NCI-H1436 (cell line): ENCODE measurements at places on chromosomes 12 and 14.

DNA sequence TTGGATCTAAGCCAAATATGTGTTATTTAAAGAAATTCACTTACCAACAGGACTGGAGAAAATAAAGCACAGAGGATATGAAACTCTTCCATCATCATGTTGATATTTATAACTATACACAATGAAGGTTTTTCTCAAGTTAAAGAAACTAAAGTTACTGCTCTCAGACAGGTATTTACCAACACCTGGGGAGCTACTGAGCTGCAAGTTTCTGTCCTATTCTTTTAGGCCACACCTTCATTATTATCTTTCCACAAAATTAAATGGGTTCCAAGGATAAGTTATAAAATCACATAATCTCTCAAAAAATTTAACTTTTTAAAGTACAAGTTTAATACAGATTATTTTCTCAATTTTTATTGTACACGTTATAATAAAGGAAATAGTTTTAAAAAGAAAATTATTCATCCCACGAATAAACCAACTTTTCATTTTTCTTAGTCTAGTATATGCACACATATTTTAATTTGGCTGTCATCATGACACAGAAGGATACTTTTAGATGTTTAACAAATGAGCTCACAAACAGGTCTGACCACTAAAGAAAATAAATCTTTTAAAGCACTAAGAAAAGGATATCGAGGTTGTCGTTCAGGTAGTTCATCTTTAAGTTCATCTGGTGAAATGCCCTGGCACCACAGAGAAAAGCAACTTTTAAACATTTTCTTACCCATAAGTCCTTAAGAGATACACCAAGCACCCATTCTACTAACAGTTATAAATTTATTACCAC is 7.8 kb downstream of the GMFB start:
- no peak for DNase-seq

DNA sequence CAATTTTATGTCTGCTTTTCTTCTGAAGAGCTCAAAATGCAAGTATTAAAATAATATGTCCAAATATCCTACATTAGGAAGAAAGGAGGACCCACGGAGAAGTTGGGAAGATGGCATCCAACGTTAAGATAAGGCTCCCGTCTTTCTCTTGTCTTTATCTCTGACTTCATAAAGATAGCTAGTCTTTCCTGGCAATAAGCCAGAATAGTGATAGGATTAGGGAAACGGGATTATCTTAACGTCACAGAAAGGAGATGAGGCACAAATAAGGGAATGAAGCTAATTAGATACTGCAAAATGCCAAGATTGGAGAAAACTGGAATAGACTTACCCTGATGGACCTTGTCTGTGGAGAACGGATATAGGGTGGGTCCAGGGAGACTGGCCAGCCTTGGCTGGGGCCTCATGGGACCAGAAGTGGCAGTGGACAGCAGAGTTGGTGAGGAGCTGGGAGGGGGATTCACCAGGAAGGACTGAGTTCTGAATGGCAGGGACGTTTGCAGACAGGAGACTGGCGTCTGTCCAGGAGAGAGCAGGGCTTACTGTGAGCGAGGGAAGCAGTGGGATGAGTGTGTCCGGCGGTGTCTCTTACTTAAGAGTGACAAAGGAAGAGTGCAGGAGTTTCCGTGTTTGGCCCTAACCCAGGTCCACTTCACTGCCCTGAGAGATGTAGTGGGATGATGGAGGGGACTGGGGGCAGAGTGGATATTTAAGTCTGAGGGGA is 119.9 kb downstream of the CACNA1C start:
- DNase-seq: no peak

DNA sequence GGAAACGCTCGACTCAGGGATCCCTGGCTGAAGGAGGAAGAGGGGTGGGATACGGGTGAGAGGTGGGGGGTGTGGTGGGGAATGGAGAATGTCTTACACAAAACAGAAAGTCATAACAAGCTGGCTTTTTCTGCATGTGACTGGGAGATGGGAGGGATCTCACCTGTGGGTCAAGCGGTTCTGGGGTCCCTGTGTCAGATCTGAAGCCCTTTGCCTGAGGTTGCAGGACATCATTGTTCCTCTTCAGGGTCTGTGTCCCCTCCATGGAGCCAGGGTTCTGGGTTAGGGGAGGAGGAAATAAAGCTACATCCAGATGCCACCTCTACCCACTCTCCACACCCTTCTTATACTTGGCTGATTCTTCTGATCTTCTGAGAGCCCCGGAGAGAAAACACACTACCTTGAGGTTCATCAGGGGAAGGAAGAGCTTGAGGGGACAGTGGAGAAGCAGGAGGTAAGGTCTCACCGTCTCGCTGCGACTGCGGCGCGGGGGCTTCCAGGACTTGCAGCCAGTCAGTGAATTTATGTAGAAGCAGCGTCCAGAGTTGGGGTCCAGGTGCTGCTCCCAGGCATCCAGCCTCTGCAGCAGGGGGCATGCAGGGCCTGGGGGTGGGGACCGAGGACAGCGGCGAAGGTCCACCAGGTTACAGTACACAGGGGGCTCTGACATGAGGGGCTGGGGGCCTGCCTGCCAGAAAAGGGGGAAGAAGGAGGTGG is 2.5 kb downstream of the ARHGAP9 start:
- DNase-seq: no peak

DNA sequence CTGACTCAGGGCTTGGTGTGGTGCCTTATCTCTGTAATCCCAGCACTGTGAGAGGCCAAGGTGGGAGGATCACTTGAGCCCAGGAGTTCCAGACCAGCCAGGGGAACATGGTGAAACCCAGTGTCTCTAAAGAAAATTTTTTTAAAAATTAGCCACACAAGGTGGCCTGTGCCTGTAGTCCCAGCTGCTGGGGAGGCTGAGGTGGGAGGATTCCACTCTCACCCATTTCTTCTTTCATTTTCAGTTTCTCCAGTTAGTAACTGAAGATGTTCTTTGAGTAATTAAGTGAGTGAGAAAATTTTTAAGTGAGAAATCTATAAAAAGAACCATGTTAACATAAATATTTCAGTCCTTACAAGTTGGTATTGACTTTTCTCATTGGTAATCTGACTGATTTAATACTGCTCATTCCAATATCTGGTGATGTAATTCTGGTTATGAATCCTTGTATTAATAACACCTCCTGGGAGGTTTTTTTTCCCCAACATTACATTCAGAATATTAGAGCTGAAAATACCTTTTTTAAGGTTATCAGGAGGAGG is 6.1 kb downstream of the METTL3 start:
- no peak for DNase-seq

- no peak for DNase-seq
These were observed 28.1 kb downstream of the GIT2 start for GRCh38 chr12:109968032-109968420.

GRCh38 chr12:42737398-42737797 is 147.9 kb upstream of the PRICKLE1 start:
- DNase-seq: no peak

- DNase-seq: no peak
These were observed 22.3 kb upstream of the CATSPERB start for GRCh38 chr14:91754185-91754584.

DNA sequence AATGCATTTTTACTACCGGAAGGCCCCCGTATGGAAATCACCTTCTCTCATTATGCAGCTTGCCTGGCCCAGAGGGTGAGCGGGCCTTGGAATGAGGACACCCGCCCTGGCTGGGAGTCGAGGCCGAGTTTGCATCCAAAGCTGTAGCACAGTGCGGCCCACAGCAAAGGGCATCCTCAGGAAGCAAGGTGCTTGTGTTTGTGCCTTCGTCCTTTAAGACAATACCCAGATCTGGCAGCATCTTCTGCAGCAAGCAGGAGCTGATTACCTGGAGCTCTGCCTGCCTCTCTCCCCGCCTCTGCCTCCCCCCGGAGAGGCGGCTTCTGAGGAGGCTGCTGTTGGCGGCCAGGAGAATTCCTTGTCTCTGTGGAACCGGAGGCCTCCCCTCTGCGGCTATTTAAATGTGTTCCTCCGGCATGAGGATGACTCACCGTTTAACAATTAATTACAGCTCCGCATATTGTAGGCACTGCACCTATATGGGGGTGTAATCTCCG is 145.3 kb downstream of the CACNA1C start:
- DNase-seq: no peak

DNA sequence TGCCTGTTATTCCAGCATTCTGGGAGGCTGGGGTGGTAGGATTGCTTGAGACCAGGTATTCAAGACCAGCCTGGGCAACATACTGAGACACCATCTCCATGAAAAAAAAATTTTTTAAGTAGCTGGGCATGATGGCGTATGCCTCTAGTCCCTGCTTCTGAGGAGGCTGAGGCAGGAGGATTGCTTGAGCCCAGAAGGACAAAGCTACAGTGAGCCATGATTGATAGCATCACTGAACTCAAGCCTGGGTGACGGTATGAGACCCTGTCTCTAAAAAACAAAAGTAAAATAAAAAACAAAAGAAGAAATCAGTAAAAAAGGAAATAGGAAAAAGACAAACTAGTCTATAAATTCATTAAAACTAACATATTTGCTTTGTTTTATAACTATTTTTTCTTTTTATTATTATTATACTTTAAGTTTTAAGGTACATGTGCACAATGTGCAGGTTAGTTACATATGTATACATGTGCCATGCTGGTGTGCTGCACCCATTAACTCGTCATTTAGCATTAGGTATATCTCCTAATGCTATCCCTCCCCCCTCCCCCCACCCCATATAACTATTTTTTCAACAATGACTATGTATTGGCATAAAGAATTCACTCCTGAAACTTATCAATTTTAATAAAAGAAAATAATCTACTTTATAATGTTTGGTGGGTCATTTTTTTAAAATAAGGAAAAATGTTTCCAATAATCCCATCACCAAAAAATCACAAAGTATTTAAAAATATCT is 15.4 kb upstream of the AP4S1 start:
- DNase-seq: no peak

GRCh38 chr14:106792543-106792942 is 1266.2 kb downstream of the TMEM121 start:
- no peak for DNase-seq
